ENCODE measurements at places on chromosomes 7 and 10.

- no peak for DNase-seq
Measured at GRCh38 chr7:146902728-146903127, 786.1 kb downstream of the CNTNAP2 start.

GRCh38 chr10:83250396-83250795, 888.9 kb upstream of the GHITM start:
- DNase-seq = no peak

- DNase-seq = no peak
Measured at GRCh38 chr10:110040767-110041478, 33.1 kb downstream of the ADD3 start.

GRCh38 chr10:18460032-18460431, 191.4 kb downstream of the NSUN6 start:
- no peak for DNase-seq

- DNase-seq = no peak
Measured at GRCh38 chr7:108063520-108063933, 60.6 kb upstream of the LAMB1 start.

DNA sequence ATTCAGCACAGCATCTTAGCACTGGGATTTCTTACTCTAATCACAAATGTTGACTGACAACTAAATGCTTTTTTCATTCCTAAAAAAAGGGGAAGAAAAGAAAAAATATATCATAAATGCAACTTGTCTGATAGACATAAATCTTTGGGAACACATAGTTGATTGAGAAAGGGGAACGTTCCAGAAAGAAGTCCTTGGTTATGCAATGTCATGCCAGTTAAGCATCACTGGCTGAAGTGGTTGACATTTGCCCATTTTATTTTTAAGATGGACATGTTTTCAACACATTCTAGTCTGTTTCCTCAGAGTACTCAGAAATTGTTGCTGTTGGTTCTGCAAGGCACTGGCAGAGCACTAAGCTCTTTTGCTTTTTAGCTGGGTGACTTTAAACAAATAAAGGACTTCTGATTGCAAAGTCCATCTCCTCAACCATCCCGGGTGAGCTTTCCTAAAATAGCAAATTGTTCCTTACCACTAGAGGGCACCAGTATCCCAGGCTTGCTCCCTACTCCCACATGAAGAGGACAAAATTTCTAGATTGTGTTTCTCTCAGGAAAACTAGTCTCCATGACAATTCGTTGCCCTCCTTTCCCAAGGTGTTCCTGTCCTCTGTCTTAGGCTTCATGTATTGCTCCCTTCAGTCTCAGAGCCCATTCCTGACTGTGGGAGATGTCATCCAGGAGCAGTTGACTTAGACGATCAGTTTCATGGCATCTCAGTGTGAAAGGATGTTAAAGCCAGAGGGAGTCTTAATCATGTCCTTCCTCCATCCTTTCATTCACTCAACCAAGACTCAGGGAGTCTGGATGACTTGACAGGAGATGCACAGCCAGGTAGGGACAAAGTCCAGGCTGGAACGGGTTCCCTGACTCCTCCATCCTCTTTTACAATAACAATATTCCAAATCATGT, 23.9 kb downstream of the OPALIN start:
- peak; percentile 76 for DNase-seq

DNA sequence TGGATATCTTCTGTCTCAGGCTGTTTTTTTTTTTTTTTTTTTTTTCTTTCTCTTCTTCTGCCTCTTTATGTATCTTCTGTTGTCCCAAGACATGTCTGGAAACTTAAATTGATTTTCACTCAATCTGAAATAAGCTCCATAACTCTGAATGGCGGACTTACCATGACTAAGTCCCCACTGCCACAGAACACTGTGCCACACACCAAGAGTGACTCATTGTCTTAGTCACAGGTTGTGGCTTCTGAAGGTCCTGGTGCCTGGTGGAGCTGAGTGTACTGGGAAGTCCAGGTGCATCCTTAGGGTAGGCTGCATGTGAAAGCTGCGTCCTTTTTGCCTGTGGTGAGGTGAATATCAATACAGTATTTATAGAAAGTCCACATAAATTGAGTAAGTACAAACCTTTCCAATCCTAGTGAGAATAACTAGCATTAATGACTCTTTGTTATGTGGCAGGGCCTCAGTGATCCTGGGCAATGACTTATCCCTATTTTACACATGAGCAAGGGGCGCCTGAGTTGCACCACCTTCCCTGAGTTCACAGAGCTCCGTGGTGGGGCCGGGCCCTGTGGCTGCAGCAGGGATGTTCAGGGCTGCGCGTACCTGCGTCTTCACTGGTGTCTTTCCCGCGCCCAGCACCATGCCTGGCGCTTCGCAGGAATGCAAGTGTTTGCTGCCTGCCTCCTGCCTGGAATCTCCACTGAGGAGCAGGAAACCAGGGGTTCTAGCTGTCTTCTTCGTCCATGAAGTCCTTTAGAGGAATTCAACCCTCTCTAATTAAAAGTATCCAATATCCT, 4.3 kb downstream of the PFKP start:
- DNase-seq = no peak

DNA sequence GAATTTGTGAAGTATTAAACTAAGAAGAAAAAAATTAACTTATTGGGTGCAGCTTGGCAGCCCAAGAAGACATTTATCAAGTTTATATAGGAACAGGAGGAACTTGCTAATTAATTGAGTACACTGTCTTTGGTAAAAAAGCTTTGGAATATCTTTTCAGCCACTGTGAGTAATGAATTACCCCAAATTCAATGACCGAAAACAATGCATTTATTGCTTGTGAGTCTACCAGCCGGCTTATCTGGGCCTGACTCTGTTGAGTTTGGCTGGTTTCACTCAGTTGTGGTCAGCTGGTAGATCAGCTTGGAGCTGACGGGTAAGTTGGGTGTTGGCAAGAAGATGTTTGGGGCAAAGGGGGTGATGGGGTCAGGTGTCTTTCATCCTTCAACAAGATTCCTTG, 11.6 kb downstream of the GNG11 start:
- DNase-seq = no peak

DNA sequence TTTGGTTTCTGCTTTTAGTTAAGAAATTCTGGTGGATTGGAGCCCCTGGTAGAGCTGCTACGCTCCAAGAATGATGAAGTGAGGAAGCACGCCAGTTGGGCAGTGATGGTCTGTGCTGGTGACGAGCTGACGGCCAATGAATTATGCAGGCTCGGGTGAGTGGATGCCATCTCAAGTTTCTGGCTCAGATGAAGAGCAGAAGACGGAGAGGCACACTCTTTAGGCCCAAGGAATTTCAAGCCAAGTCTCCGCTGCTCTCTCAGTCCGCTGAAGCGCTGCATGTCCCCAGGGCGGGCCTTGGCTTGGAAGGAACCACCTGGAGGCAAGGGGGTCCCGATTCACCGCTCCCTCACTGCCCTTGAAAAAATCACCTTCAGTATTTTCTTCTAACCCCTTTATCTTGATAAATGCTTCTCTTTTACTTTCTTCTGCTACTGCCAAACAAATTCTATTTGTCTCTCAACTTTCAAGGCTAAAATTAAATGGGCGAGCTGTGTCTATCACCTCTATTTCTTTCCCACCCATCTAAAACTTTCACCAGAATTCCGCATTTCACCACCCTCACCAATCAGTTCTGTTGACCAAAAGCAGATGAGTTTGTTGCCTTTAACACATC, 74.2 kb downstream of the ARMC3 start:
- no peak for DNase-seq

DNA sequence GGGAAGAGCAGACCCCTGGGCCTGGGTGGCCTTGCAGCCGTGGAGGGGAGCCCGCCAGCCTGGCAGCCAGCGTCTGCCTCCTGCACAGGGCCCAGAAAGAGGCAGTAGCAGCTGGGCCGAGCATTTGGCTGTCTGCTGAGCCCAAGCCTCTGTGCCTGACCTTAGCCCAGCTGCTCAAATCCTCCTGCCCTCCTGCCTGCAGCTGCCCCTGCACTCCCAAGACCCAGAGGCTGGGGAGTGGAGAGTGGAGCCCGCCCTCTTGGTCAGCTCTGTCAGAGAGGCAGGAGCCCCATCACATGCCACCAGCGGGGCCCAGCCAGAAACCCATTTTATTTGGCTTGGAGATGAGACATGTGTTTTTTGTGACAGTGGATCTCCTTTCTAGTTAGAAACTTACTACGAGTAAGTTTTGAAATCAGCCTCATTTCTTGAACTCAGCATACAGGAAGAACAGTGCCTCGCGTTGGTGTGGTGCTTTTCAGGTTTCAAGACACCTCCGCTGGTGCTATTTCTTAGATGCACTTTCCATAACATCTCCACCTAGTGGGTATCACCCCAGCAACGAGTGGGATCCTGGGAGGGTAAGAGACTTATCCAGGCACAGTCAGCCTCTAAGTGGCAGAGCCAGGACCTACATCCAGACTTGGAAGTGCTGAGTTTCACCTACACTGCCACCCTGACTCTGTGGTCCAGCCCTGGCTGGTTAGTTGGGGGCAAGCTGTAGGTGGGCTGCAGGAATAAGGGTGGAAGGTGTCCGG, 477.1 kb downstream of the RPS24 start:
- DNase-seq = no peak

DNA sequence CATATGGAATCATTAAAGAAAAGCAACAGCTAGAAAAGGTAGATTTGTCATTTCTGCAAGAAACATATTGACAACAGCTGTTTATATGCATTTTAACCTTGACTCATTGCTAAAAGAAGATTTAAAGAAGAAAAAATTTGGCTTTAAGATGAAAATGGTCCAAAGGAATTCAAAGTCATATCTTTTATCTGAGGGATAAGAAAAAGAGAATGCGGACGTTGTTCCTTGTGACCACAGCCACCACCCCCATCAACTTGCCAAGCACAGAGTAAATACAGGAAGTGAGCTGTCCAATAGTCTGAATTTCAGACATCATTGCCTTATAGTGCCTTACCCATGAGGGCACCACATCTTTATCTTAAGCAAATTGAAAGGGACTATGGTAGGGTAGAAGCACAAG, 7.3 kb upstream of the CRPPA start:
- no peak for DNase-seq

GRCh38 chr10:6233725-6234277, 31.1 kb downstream of the PFKFB3 start:
- DNase-seq = no peak

DNA sequence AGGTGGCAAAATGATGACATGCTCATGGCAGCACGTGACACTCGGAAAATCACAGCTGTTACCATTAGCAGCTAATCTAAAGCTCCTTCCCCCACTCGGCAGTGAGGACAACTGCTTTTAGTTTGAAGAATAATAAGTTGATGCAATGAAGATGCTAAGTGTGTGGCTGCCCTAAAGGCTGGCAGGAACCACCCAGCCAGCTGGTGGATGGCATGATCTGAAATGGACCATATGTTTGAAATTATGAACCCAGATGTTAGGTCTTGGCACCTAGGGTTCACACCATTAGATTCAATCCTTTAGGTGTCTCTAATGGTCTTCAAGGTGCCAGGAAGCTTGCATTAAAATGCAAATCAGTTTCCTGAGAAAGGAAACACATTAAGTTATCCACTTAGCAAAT, 230.1 kb downstream of the WDR11 start:
- DNase-seq = no peak

- no peak for DNase-seq
Measured at GRCh38 chr10:4460267-4460666, 365.7 kb upstream of the AKR1E2 start.

DNA sequence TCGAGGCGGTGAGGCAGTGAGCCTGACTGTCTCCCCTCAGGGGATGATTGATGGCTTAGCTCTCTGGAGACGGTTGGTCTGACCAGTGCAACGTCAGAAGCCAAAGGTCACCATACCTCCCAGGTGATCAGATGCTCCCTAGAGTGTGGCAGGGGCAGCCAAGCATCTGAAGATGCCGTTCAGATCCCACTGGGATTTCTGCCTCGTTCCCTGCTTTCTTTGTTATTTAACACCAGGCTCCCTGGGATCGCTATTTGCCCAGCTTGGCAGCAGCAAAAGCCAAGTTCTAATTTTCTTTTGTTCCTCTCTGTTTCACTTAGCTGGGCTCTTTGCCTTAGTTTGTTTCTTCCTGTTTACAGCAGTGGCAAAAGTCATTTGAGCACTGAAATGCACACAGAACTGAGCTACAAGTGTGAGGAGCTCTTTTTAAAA, 53.5 kb upstream of the SVIL start:
- no peak for DNase-seq

DNA sequence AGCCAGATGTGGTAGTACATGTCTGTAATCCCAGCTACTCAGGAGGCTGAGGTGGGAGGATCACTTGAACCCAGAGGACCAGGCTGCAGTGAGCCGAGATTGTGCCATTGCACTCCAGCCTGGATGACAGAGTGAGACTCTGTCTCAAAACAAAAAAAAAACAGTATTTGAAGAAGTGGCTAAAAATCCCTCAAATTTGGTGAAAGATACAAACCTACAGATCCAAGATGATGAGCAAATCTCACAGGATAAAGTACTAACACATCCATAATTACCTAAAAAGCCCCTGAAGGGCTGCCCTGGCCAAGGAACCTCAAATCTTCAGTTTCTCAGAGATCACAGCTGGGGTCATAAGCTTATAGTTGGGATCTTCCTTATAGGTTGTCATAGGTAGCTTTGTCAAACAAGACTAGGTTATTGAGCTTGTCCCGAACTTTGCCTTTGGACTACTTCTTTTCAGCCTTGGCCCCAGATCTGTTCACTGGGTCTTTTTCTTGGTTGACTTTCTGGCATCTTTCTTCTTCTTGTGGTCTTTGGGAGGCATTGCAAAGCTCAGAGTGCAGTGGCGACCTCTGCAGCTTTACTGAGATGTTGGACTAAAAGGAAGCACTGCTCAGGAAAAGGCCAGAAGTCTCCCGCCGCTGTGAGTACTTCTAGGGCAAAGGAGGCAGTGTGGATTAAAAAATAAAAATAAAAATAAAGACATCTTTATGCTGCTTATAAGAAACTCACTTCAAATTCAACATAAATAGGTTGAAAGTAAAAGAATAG, 28.6 kb upstream of the SAR1A start:
- DNase-seq = no peak

- no peak for DNase-seq
Measured at GRCh38 chr10:19767876-19768275, 48.4 kb upstream of the PLXDC2 start.

GRCh38 chr10:3249307-3249889, 76.8 kb upstream of the PITRM1 start:
- DNase-seq = no peak

GRCh38 chr7:16423761-16424160, 2.4 kb upstream of the CRPPA start:
- DNase-seq = no peak

- no peak for DNase-seq
Measured at GRCh38 chr10:27986821-27987220, 12.1 kb downstream of the ODAD2 start.

DNA sequence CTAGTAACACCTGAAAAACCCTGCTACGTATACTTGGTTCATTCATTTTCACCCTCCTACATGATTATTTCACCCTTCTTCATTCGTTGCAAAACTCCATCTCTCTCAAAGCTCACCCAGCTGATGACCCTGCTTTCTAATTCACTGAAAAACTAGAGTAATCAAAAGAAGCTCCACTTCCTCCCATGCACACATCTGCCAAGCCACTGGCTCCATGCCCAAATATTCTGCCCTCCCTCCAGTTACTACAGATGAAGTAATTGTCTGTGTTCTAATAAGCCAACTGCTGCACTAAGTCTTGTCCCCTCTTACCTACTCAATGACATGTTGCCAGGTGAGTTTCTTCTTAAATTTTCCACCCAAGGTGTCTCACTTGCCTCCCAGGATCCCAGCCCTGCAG, 96.9 kb upstream of the CCDC71L start:
- DNase-seq = no peak

- no peak for DNase-seq
Measured at GRCh38 chr7:83970081-83970480, 224.5 kb downstream of the SEMA3A start.

- no peak for DNase-seq
Measured at GRCh38 chr10:6274040-6274439, 71.3 kb downstream of the PFKFB3 start.

- no peak for DNase-seq
Measured at GRCh38 chr10:86652361-86653202, 1.8 kb upstream of the OPN4 start.

GRCh38 chr7:16985621-16986020, 103.8 kb upstream of the AGR3 start:
- DNase-seq = no peak
